Activated CD4-positive, alpha-beta T cell treated with anti-CD3 and anti-CD28 coated beads, Interleukin-2, amount 50 U/mL, for 24 hours (primary cell): ENCODE measurements at places on chromosomes 2 and 18.

DNA sequence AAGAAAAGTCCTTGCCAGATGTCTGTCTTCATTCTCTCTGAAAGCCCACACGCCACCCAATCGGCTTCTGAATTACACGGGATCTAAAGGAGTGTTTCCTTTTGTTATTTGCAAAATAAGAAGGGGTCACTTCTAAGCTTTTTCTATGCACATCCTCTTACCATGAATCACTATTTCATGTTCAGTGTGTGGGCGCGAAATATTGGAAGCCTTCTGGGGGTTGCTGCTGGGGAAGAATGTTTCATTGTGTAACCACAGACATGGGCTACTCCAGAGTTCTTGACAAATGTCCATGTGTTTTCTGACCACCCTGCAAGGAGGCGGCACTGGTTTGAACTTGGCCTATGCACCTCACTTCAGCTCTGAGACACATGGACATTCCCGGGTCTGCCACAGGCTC, 133.6 kb upstream of the APCDD1 start:
- DNase-seq, result no peak

GRCh38 chr2:43407935-43408334, 181.5 kb upstream of the ZFP36L2 start:
- DNase-seq, result no peak

DNA sequence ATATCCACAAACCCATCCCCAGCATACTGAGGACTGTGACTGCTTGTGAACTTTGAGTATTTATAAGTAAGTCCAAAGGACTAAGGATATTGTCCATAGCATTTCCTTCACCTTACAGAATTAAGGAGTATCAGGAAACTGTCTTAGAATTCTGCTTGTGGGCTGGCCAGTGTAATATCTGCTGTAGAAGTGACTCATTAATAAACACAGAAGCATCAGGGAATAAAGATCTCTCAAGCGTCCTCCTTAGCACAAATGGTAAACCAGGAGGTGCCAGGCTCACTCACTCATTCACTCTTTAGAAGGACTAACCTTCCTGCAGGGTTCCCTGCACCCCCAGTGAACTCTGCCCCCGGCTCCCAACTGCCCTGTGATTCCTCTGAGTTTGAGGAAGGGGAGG, 31.0 kb downstream of the CCDC68 start:
- DNase-seq, result no peak

GRCh38 chr18:48885924-48886400, 64.8 kb downstream of the SMAD7 start:
- no peak for DNase-seq

DNA sequence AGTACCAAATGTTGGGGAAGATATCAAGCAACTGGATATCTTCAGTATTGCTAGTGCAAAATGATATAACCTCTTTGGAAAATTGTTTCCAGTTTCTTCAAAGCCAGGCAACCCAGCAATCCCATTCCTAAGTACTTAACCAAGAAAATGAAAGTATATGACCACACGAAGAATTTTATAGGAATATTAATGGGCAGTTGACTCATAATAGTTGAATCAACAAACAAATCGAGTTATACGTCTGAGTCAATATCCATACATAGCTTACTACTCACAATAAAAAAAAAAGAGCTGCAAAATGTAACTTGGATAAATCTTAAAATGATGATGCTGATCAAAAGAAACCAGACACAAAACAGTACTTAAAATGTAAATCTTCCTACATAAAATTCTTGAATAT, 810.4 kb downstream of the METTL4 start:
- no peak for DNase-seq

DNA sequence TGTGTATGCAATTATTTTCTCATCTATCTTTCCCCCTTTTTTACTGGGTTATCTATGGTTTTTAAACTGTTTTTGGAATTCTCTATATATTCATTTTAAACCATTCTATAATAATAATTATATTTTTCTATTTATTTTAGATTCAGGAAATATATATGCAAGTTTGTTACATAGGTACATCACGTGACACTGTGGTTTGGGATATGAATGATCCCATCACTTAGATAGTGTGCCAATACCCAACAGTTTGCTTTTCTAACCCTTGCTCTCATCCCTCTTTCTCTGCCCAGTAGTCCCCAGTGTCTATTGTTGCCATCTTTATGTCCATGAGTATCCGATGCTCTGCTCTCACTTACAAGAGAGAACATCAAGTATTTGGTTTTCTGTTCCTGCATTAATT, 65.8 kb upstream of the SPHKAP start:
- no peak for DNase-seq

DNA sequence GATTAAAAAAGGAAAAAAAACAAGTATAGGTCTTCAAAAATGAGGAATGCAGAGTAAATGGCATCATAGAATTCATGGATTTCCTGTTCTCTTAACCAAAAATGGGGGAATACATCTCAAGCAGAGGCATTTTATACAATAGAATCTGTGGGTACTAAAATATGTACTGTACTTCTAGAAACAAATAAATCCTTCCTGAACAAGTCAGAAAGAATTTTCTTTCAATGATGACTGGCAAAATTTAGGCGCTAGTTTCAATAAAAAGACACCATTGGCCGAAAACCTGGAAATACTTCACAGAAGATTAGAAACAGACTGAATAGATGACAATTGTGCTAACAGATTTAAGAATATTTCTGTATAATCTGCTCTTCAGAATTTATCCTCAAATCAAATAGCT, 15.1 kb downstream of the TRAK2 start:
- DNase-seq, result no peak

GRCh38 chr2:53516650-53517049, 251.0 kb upstream of the CHAC2 start:
- DNase-seq, result no peak

GRCh38 chr2:216352653-216353270, 19.5 kb downstream of the MARCHF4 start:
- no peak for DNase-seq

DNA sequence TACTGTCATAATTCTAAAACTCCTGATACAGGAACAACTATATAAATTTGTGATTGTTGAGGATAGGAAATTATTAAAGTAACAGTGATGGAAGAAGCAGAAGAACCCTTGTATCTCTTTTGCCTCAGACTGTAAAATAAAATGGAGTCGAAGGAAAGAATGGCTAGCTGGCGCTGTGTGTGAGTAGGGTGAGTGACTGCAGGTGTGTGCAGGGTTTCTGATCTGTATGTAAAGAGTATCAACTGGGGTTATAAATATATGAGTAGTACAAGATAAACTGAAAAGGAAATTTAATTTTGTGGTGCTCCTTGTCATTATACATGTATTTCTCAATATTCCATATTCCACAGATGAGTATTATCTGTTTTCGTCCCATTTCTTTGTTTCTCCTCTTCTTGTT, 15.2 kb downstream of the POLI start:
- no peak for DNase-seq

- no peak for DNase-seq
Measured at GRCh38 chr18:22109535-22109934, 59.9 kb upstream of the GATA6 start.

DNA sequence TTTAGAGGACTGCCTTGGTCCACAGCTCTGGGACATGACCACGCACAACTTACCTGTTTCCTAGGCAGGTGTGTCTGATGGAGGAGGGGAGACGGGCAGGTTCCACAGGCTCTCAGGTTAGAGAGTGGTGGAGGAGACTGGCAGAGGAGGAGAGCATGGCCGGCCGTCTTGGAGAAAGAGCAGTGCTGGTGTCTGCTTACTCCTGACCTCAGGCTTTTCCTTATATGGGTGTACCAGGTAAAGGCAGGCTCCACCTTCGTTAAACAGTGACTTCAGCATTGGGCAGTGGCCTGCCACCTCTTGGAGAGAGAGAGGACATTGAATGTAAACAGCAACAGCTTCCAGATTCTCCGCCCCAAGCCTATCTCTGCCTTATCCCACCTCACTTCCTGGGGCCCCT, at the start of gene CAPN13:
CAPN13 (minus strand) TSS at position 198 of the 400 bp plus-strand sequence. CDS start 20,121 bp downstream, outside the sequence.
- no peak for DNase-seq

DNA sequence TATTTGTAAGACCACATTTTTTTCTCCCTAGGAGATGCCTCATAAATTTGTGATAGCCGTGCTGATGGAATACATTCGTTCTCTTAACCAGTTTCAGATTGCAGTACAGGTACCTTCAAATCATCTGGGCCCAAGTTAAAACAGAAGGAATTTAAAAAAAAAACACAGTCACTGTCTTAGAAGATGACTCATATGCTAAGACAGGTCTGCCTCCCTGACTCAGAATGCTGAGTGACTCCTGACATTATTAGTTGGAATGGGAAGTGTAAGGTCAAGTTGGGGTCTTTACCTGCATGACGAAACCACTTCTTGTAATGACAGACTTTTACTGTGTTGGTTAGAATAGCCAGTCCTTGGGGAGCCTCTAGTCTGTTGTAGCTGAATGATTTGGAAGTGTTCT, 26.3 kb downstream of the RMC1 start:
- no peak for DNase-seq

DNA sequence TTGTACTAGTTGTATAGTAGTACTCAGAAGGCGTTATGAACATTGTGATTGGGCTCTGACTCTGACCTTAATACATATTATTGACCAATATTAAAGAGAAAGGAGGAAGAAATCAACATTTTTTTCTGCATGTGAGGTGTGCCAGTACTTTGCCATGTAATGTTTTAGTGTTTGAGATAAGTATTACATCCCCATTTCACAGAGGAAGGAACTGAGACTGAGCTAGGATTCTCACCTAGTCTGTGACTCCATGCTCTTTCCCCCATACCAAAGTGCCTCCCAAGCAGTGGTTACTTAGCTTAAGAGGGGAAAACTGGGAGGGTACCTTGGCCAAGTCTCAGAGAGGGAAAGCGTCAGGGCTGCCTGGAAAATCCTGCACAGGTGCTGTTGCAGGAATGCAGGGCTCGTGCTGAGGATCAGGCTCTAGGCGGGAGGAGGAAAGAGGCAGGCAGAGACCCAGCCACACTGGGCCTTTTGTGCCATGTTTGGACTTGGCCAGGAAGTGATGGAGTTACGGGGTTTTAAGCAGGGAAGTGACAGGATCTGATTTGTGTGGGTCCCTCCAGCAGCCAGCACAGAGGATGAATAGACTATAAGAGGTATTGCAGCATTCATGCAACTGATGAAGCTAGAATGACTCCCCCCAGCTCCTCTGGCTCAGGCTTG, 1.7 kb downstream of the PNKD start:
- DNase-seq, result no peak

GRCh38 chr18:27762054-27762453, 414.9 kb downstream of the CDH2 start:
- no peak for DNase-seq

GRCh38 chr2:85066874-85067351, 66.3 kb upstream of the TCF7L1 start:
- DNase-seq, result peak; percentile 7

GRCh38 chr2:135030826-135031225, 16.4 kb downstream of the MAP3K19 start:
- DNase-seq, result no peak

DNA sequence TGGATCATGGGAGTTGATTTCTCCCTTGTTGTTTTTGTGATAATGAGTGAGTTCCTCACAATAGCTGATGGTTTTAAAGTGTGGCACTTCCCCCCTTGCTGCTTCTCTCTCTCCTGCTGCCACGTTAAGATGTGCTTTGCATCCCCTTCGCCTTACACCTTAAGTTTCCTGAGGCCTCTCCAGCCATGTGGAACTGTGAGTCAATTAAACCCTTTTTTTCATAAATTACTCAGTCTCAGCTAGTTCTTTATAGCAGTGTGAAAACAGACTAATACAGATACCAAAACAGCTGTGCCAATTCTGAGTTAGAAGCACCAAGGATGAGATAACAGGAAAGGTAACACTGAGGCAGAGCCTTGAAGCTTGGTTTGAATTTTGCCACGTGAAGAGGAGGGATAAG, 44.7 kb downstream of the ITSN2 start:
- no peak for DNase-seq

DNA sequence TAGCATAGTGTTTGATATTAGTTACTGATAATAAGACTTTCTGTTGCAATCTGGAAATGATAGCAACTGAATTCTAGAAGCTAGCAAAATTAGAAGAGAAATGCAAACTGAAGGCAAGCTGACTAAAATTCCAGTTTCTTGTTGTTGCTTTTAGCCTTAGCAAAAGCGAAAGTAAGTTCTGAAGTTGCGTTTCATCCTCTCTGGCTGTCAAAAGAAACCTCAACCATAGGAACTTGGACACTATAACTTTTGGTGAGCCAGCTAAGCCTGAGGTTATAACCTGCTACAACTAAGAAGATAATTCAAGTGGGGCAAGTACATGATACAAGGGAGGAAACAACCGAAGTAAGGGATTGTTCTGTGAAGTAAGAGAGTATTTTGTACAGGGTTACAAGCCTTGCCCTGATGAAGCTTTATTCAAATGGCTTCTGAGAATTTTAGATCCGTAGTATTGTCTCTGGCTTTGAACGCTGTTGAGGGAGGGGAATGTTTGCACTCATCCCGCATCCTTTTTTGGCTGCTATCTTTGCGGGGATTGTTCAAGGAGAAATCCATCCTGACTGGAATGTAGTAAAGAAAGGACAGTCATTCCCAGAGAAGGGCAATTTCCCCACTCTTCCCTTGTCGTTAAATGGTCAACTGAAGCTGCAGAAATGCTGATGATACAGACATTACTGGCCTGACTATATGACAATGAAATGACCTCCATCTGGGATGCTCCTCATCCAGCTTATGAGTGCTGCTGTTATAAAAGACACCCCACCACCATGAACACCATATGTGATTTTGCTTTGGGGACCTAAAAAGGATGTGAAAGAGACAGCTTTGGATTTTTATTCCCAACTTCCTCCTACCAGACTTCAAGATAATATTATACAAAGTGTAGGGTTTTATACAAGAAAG, 7.0 kb upstream of the TMX3 start:
- DNase-seq, result no peak

- no peak for DNase-seq
Measured at GRCh38 chr18:65753520-65753919, 2.7 kb downstream of the CDH7 start.

DNA sequence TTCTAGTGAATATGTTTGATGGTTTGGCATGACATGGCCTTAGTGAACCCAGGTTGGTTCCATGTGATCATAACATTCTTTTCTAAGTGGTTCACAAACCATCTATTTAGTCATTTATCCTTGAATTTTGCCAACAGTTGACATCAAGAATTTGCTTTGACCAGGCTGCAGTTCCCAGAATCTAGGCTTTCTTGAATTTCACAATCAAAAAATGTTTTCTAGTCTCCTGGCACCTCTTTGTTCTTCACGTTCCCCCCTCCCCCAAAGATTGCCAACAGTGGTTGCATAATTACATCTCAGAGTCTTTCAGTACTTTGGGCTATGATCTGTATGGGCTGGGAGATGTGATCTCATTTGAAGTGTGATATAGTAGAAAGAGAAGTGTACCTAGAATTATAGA, 124.0 kb downstream of the GATA6 start:
- DNase-seq, result no peak

GRCh38 chr2:170639635-170640034, 75.5 kb upstream of the SP5 start:
- DNase-seq, result no peak
